Kidney tubule cell (primary cell): ENCODE measurements at places on chromosomes 16 and 17.
A peak's percentile ranks its signal among the peaks of the same experiment; 100 is the strongest.

DNA sequence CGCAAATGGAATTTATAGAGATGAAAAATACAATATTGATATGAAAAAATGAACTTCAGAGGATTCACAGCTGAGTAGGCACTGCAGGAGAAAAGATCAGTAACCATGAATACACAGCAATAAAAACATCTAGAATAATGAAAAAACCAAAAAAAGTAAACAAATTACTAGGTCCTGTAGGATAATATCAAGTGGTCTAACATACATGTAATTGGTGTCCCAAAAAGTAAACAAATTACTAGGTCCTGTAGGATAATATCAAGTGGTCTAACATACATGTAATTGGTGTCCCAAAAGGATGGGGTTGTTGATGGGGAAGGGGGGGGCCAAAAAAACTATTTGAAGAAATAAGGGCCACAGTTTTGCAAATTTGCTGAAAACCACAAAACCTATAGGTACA is 43.4 kb downstream of the ZNF18 start:
- DNase-seq: no peak

DNA sequence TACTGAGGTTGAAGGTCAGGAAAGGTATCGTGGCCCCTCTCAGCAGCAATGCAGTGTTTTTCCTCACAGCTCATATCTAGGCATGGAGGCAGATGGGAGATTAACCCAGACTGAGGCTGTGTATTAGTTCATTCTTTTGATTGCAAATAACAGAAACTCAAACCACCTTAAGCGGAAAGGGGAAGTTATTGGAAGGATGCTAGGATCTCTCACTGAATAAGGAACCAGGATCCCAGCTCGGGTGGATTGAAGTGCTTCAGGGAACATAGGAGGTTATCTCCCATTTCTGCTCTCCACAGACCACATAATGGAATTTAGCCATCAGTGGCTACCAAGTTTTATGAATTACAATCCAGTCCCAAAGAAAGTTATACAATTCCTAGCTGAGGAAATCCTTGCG is 8.2 kb downstream of the ZNF689 start:
- no peak for DNase-seq

GRCh38 chr16:11123666-11124065 is 132.3 kb downstream of the SOCS1 start:
- no peak for DNase-seq

GRCh38 chr17:731644-732066 is 741 bp upstream of the TLCD3A start:
- no peak for DNase-seq

DNA sequence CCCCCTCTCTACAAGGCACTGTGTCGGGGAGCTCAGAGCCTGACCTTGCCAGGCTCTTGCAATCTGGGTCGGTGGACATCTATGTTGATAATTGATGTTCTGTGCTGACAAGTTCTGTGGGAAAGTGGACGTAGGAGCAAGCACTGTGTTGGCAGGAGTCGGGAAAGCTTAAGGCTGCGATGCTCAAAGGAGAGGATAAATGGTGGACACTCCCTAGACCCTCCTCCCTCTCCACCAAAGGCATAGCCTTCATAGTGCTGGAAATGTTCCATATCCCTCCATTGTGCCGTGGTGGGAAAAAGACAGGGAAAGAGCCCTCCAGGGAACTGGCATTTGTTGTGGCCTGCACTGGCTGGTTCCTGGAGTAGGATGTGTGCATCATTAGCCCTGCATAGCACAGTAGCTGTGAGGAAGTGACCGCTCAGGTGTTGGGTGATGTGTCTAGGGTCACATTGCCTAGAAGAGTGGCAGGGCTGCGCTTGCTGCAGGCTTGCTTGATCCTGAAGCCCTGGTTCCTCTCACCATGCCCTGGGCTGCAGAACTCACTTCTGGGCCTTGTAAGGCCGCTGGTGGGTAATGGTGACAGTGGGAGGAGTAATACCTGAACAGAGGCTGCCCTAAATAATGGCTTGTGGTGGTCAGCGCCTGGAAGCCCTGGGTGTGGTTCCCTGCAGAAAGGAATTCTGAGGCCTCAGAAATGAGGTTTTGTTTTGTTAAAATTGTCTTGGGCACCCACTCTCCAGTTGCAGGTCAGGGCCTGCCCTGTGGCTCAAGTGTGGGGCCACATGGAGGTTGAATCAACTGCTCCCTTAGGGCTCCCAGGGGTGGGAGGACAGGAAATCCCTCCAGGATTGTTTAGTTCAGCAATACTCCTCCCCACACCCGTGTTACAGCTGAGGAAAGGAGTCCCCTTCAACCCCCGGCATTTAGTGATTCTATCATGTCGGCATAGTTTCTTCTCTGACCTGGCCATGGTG is 62.6 kb downstream of the KSR1 start:
- DNase-seq: no peak

- DNase-seq: peak; percentile 50
Observed at GRCh38 chr17:69485901-69486643, 71.6 kb downstream of the MAP2K6 start.

DNA sequence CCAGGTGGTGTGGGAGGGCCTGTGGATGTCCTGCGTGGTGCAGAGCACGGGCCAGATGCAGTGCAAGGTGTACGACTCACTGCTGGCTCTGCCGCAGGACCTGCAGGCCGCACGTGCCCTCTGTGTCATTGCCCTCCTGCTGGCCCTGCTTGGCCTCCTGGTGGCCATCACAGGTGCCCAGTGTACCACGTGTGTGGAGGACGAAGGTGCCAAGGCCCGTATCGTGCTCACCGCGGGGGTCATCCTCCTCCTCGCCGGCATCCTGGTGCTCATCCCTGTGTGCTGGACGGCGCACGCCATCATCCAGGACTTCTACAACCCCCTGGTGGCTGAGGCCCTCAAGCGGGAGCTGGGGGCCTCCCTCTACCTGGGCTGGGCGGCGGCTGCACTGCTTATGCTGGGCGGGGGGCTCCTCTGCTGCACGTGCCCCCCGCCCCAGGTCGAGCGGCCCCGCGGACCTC is 798 bp downstream of the CLDN9 start:
- peak; percentile 47 for DNase-seq

DNA sequence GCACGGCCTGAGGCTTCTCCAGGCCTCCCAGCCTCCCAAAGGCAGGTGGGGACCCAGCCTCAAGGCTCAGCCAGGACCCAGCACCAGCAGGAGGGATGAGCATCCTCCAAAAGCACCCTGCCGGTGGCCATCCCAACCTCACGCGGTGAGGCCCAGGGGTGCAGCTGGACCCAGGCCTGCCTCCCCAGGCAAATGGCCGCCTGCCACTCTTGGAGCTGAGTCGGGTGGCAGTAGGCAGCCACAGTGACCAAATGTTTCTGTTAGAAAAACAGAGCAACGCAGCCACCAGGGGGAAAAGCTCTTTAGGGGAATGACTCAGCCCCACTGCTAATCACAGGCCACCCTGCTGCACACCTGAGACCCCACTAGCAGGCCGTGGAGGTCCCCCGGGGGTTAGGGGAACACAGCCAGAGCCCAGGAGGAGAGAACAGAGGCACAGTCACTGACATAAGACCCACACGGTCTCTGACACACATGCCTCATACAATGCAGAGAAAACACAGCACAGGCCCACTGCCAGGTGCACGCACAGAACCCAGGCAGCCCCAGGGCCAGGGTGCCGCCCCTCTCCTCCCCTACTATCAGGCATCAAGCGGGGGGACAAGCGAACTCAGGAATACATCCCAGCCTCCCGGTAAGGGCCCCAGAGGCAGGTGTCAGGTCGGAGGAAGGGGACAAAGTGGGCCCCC is 12.4 kb downstream of the BCAR1 start:
- peak; percentile 51 for DNase-seq

- no peak for DNase-seq
Observed at GRCh38 chr17:69325518-69326376, 1.2 kb downstream of the ABCA5 start.
